ENCODE measurements at places on chromosomes 1 and 21.
A peak's percentile ranks its signal among the peaks of the same experiment; 100 is the strongest.

- DNase-seq = no peak
Measured at GRCh38 chr1:234918181-234918841, 210.3 kb downstream of the TOMM20 start.

GRCh38 chr21:42463861-42464515 lies 32.0 kb downstream of the RSPH1 start:
- DNase-seq = peak; percentile 74

GRCh38 chr1:171917331-171917730 lies 76.0 kb downstream of the DNM3 start:
- DNase-seq = no peak

DNA sequence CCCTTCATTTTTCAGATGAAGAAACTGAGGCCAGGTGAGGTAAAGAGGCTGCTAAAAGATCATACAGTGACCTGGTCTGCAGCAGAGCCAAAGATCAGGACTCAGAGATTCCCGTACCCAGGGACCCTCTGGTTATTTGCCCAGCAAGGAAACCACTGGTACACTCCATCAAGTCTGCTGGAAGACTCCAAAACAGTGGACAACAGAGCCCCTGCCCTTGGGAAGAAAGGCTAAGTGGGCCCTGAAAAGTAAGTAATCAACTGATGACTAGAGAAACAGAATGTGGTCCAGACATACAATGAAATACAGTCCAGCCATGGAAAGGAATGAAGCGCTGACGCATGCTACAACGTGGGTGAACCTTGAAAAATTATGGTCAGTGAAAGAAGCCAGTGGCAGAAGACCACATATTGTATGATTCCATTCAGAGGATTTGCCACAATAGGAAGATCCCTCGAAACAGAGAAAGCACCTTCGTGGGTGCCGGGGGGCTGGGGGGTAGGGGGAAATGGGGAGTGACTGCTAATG lies 106.4 kb downstream of the ETS2 start:
- DNase-seq = no peak

GRCh38 chr1:218351391-218352074 lies 6.4 kb downstream of the TGFB2 start:
- DNase-seq = peak; percentile 25

DNA sequence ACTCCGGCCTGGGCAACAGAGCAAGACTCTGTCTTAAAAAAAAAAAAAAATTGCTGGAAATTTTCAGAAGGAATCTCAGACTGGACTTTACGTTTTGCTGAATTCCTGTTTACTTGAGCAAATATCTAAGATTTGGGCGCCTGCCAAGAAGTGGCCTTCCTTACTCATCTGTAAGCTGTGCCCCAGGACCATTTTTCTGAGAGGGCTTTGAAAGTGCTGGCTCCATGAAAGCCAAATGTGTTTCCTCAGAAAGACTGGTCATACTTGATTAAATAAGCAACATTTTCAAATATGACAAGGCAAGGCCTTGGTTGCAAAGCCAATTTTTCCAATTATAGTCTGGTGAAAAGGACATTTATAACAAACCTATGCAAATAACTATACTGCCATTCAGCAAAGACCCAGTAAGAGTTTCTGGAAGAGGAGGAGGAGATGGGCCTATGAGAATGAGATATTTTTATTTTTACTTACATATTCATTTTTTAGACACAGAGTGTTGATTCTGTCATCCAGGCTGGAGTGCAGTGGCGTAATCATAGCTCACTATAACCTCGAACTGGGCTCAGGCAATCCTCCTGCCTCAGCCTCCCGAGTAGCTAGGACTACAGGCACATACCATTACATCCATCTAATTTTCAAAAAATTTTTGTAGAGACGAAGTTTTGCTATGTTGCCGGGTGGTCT lies 56.3 kb upstream of the HTR1D start:
- no peak for DNase-seq

- DNase-seq = no peak
Measured at GRCh38 chr21:37547615-37548200, 181.1 kb downstream of the DYRK1A start.

DNA sequence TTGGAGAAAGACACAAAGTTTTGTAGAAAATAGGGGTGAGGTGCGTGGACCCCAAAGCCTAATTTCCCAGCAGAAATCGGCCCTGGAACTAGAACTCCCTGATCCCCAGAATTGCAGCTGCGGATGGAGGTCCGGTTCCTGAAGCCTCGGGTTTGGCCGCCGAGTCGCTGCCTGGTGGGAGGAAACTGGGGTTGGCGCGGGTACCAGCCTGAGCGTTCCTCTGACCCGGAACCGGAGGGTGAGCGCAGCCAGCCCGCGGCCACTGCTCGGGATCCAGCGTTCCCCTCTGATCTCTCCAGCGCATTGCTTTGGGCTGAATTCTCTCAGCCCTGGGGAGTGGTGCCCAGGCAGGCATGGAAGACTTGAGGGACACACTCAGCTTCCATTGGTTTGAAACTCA lies 1.6 kb downstream of the ST6GALNAC5 start:
- DNase-seq = no peak

GRCh38 chr21:37385179-37385765 lies 18.7 kb downstream of the DYRK1A start:
- no peak for DNase-seq

GRCh38 chr1:23578311-23578996 lies 19.2 kb upstream of the ID3 start:
- DNase-seq = no peak

- no peak for DNase-seq
Measured at GRCh38 chr1:56758794-56759193, 60.4 kb downstream of the FYB2 start.

GRCh38 chr1:101268893-101269292 lies 32.1 kb downstream of the S1PR1 start:
- no peak for DNase-seq

GRCh38 chr1:112706505-112707220 lies at the start of gene RHOC:
Gene RHOC (minus strand): TSS chr1:112707127. CDS start chr1:112703799, 3,328 bp downstream.
- DNase-seq = no peak

- no peak for DNase-seq
Measured at GRCh38 chr1:11977625-11978024, 2.6 kb upstream of the MFN2 start.

DNA sequence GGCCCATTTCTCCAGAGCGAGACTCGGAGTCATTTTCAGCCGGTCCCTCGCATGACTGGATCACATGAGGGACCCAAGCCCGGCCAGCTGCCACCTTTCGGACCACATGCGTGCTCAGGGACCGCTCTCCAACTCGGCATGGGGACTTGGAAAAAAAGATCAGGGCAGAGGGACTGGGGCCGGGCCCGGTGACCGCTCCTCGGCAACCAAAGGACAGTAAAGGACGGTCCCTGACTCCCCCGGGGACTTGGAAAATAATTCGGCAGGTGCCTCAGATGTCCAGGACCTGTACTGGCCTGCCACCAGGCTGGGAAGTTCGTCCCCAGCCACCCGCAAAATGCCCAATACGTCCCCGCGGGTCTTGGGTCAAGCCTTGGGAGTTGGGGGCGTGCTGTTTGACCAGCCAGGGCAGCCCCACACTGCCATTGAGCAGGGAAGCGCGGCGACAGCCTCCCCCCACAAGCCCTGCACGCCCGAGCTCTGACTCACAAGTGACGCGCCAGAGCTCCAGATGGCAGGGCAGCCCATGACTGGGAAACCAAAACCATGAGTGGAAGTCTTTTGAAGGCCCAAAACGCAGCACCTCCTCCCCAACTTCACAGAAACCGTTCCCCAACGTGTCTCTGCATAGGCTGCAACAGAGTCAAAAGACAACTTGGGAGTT lies 134.5 kb downstream of the LIPI start:
- DNase-seq = peak; percentile 20

DNA sequence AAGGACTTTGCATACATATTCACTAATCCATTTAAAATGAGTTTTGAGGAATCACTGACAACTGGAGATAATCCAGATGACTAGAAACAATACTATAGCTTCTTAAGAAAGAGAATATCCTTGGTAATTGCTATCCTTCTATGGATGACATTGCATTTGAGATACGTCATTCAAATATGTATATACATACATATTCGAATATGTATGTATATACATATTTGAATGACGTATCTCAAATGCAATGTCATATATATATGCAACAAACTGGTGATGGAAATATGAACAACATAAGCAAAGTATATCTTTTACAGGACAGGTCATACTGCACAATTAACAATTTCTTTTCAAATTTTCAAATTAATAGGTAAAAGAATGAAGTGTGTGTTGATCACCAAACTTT lies 41.7 kb downstream of the EXTL2 start:
- no peak for DNase-seq

DNA sequence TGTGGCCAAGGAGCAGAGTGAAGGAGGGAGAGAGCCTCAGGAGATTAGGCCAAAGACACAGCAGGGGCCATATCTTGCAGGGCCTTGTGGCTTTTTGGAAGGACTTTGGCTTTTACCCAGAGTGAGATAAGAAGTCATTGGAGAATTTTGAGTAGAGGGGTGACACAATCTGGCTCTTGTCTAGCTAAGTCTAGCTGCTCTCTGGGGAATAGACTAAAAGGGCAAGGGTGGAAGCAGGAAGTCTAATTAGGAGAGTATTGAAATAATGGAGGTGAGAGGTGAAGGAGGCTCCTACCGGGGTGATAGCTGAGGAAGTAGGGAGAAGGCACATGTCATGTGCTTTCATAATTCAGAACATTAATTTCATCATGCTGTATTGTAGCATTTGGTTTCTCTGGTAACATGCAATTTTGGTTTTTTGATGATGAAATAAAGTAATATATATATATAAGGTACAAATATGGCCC lies 34.3 kb upstream of the KCNA3 start:
- no peak for DNase-seq

- no peak for DNase-seq
Measured at GRCh38 chr1:3776231-3776961, 3.8 kb downstream of the SMIM1 start.

DNA sequence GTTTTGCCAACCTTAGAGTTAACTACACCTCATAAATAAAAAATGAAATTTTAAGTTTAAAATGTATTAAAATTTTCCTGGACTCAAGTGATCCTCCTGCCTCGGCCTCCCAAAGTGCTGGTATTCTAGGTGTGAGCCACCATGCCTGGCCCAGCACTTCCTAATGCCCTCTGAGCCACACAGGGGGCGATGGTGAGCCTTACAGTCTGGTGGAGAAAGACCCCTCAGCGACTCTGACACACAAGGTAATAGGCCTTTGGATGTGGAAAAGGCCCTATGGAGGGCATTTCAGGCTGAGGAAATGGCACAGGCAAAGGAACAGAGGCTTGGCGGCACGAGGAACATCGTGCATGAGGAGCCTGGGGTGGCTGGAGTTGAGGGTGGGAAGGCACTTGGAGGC lies 6.7 kb downstream of the CITED4 start:
- DNase-seq = no peak

GRCh38 chr1:110134050-110134595 lies 16.2 kb upstream of the SLC6A17 start:
- DNase-seq = no peak

- DNase-seq = no peak
Measured at GRCh38 chr21:46356494-46357334, 32.8 kb downstream of the PCNT start.

DNA sequence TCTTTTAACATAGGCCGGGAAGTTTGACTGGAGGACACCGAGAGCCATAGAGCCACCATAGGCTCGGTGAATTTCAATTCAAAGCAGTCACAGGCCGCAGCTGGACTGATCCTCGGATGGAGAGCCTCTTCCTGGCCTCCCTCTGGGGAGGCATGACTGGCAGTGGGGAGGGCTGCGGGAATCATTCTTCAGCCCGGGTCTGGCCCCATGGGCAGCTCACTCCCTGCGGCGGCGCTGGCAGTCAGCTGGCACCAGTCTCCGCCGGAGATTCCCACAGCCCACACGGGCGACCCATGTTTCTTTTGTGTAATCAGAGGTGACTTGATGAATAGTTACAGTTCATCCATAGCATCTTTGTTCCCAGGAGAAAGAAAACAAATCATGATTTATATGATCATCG lies 10.6 kb downstream of the ESPN start:
- no peak for DNase-seq

DNA sequence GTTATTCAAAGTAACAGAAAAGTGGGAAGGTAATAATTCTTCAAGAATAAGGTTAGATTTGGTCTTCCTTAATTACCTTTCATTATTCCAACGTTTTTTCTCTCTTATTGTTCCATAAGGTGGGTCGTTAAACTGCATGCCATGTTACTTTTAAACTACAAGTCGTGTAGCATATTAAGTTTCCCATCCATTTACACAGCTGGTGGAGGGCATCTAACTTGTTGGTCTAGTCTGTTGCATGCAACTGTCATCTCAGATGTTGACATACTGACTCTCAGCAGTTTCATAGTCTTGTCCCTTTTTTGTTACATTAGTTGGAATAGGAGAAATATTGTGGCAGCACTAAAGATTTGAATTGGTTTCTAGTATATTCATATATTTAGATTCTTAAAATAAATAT lies 54.6 kb upstream of the BMP8A start:
- no peak for DNase-seq

GRCh38 chr1:85047472-85048295 lies 616 bp downstream of the MCOLN3 start:
- no peak for DNase-seq

DNA sequence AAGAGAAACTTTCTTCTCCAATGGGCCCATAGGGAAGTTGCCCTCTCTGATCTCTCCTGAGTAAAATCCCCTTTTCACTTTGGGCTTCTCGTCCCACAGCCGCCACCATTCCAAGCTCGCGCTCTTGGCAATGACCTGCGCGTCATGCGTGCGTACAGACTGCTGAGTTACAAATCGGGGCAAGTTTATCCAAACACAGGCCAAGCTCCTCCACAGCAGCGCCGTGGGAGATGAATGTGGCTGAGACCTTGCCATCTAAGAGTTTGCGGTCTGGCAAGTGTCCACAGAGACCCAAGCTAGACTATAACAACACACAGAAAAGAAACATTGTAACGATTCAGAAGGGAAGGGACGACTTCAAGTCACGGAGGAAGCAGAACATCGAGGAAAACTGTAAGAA lies 116.3 kb upstream of the SOD1 start:
- no peak for DNase-seq

- DNase-seq = no peak
Measured at GRCh38 chr21:45975020-45975666, 6.4 kb upstream of the COL6A1 start.

- DNase-seq = no peak
Measured at GRCh38 chr1:152932170-152932811, 14.7 kb upstream of the SPRR5 start.

- DNase-seq = no peak
Measured at GRCh38 chr1:54928327-54928726, 41.3 kb upstream of the DHCR24 start.

GRCh38 chr1:9340864-9341263 lies 48.2 kb downstream of the SPSB1 start:
- DNase-seq = peak; percentile 28

DNA sequence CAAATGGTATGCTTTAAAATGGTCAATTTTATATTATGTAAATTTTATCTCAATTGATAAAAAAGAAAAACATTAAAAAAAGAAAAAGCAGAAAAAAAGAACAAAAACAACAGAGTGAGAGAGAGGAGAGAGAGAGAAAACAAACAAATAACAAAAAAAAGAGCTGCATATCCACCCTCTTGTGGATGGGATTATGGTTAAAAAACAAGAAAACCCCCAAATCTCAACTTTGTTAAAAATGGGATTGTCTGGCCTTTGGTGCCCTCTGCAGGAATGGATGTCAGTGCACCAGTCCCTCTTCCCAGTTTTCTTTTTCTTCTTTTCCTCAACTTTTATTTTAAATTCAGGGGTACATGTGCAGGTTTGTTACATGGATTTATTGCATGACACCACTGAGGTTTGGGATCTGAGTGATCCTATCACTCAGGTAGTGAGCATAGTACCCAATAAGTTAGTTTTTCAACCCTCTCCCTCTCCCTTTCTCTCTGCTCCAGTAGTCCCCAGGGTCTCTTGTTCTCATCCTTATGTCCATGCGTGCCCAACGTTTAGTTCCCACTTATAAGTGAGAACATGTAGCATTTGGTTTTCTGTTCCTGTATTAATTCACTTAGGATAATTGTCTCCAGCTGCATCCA lies 28.1 kb downstream of the RNF187 start:
- DNase-seq = peak; percentile 46
